ENCODE measurements at places on chromosomes 12 and 14. TPM values are rescaled to one million over a fixed set of nuclear protein-coding genes. Genes with fewer than 3 reads are reported as not detected.

Gene LYZ
- 39.8 TPM for total RNA-seq

Gene BDKRB1
- 11.8 TPM for total RNA-seq

Gene SLC10A1
- not detected for total RNA-seq

DNA sequence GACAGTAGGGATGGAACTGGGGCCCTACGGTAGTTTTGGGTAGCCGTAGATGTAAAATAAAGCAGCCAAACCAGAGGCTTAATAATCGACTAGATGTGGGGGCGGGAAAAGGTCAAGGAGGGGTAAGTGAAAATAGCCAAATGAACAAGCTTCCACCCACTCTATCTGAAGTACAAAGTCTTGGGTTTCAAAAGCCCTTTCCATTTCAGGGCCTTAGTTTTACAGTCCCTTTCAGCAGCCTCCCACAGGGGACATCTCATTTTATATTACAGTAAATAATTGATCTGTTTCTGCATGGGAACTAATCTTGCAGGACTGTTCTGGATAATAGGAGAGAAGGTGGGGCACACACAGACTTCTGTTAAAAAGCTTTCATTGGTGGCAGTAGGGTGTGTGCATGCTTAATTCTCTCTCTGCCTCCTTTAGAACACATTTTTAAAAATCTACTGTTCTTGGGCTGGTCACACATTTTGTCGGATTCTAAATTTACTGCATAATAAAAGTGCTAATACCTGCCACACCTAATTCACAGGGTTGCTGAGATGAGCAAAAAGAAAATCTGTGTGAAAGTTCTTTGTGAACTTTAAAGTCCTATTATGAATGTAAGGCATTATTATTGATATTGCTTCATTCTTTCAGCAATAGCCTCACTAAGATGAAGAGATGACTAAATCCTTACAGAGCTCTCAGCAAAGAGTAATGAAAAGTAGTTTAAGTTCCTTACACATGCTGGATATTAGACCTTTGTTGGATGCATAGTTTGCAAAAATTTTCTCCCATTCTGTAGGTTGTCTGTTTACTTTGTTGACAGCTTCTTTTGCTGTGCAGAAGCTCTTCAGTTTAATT is 104.6 kb downstream of the ITPR2 start:
- no peak for DNase-seq

GRCh38 chr12:67390273-67390672 is 121.1 kb downstream of the CAND1 start:
- no peak for DNase-seq

- no peak for DNase-seq
Measured at GRCh38 chr14:32977913-32978312, 39.2 kb downstream of the NPAS3 start.

- DNase-seq = no peak
Measured at GRCh38 chr14:55731881-55732498, 152.0 kb downstream of the KTN1 start.

DNA sequence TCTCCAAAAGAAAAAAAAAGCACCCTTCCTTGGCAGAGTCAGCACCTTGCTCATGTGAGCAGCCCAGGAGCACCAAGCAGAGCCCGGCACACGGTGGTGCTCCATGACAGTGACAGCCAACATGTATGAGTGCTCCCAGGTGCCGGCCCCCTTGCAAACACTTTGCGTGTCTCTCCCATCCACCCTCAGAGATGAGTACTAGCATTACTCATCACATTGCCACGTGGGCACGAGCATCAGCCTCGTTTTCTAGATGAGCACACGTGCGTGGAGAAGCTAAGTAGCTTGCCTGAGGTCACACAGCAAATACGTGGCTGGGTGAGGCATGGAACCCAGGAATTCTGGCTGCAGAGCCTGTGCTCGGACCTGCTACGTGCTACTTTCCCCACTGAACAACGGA is 177.9 kb upstream of the PRMT8 start:
- DNase-seq = no peak

GRCh38 chr14:94164685-94165431 is 9.3 kb upstream of the PPP4R4 start:
- DNase-seq = no peak

DNA sequence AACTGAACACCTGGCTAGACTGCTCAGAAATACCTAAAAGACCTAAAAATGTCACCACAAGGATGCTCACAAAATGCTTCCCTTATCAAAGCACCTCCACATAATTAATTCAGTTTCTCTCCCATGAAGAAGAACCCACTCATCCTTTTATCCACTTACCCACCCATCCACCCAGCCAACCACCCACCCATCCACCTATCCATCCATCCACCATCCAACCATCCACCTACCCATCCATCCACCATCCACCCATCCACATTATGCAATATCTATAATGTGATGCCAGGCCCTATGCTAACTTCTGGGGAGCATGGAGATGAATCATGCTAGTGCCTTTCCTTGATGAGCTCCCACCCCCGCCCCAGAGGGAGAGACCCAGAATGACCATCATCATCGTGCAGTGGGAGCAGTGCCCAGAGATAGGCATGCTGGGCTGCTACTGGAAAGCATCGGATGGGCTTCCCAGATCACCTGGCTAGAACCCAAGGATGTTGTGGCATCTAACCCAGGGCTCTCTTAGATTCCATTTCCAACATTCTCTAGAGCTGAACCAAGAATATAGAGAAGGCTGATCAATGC is 166.6 kb downstream of the TTC7B start:
- DNase-seq = no peak

DNA sequence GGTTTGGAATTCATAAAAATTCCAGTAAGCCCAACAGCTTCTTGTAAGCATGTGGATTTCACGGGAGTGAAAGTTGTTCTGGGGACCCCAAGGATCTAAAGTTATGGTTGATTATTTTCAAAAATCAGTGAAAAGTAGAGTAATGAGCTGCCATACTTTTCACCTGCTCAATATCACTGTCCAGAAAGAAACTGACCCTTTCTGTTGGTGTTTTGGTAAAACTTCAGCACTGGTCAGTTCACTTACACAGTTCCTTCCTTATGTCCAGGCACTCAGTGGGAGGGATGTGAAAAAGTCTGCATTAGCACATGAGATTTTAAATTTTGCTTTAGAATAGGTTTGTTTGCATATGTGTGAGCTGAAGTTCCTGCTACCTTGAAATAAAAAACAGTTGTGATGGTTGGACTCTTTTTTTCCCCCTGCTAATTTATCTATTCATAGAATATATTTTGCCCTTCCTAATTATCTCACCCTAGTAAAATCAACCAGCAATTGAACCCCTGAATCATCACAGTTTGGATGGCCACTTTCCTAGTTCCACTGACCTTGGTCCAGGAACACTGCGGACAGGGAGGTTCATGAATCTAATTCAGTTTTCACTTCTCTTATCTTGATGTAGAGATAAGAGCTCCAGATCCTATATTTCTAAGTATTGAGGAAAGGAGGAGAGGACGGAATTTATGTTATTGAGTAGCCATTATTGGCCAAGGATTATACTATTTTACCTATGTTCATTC is 25.8 kb downstream of the CFL2 start:
- DNase-seq = no peak

- no peak for DNase-seq
Measured at GRCh38 chr14:95185767-95186392, 28.6 kb upstream of the DICER1 start.

DNA sequence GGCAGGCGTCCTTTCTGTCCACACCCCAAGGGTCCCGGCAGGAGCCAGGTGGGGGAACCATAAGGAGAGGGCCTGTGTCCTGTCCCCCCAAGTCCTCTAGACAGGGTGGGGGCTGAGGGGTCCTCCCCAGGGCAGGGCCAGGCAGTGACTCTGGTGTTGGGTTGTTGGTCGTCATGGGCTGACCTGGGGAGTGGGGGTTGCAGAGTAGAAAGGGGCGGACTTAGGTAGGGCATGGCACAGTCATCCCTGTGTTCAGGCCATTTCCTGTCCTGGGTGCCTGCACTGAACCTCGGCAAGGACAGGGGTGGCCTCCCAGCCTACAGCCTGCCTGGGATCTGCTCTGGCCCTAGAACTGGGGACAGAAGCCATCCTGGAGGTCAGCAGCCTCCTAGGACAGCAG is 356.2 kb downstream of the TMEM121 start:
- no peak for DNase-seq

DNA sequence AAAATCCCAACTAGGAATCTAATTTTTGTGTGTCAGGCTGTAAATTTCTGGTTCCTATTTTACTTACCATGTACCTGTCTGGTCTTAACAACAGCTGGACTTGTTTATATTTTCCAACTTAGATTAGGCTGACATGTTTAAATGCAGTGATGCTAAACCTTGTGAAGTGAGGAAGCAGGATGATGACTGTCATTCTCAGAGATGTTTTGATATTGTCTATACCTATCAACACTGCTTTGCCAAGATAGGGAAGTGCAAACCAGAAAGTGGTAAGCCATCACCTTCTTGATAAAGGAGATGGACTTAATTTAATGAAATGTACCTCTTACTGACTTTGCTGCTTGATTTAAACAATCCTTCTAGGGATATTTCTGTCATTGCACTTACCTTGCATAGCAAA is 2.1 kb downstream of the BICD1 start:
- DNase-seq = no peak

- no peak for DNase-seq
Measured at GRCh38 chr14:102891111-102891510, 31.4 kb upstream of the AMN start.

DNA sequence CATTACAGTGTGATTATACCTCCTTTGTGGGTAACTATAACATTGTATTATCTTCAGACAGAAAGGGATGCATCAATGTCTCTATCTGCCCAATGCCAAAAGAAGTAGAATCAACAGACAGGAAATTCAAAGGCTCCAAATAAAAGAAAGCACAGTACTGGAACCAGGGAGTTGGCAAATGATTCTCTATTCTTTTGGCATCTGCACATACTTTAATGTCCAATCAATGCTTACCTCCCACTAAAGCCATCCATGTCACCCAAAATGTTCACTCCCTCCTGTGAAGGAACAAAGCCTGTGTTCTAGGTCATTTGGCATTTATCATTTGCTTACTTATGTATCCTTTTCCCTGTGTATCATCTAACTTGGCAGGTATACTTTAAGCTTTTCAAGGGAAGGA is 36.7 kb downstream of the KIF21A start:
- DNase-seq = no peak
